ENCODE measurements at places on chromosomes 4 and X.
A peak's percentile ranks its signal among the peaks of the same experiment; 100 is the strongest.

DNA sequence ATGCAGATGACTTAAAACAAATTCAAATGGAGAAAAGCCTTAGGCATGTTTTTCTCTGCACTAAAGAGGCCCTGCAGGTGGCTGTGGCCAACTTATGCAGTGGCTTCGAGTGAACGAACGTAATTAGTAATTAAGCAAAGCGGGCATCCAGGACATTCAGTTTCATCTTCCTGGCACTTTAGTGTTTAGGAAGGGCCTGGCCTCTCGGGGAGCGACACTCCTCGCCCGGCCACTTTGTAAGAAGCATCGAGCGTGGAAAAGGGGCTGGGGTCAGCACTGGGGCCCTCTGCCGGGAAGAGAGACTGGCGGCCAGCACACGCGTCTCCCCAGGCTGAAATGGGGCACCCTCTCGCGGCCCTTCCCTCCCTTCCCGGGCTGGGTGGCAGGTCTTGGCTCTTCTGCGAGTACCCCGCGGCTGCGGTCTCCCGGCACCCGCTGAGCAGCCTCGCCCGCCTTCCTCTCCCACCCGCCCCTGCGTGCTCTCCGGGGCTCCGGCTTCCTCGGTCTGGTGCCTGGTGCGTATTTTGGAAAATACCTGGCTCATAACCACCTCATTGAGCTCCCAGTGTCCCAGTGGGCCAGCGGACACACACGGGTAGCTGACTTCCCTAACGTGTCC, 677 bp upstream of the CYP4V2 start:
- DNase-seq: peak; percentile 70

DNA sequence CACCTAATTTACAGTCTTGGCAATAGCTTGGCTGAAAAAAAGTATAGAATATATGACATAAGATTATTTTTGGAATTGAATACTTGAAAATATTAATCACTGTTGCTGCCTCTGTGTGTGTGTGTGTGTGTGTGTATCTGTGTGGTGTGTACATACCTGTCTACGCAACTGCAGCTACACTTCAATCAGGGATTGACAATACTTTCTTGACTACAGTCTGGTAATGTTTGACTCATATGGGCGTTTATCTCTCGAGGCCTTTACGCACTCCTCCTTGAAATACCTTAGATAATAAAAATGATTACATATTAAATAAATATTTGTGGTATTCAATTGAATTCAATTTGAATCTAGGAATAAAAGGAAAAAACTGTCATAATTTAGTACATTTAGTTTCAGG, 565.2 kb downstream of the PCDH18 start:
- DNase-seq: no peak

GRCh38 chr4:51894059-51894645, 51.2 kb downstream of the DCUN1D4 start:
- DNase-seq: no peak

DNA sequence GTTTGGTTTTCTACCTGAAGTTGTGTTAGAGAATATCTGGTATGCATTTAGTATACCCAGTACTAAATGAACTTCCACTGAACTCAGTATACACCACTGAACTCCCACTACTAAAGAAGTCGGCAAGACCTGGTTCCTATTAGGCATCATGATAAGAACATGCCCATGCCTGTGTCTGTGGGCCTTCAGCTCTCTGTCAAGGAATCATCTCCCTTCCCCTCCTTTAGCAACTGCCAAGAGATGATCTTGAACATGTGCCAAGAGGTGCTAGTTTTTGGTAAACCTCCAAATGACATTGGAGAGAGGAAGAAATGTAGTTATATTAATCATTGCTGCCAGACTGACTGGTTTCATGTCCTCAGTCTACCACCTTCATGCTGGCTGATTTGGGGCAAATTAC, 113.2 kb downstream of the ATP10D start:
- DNase-seq: no peak

DNA sequence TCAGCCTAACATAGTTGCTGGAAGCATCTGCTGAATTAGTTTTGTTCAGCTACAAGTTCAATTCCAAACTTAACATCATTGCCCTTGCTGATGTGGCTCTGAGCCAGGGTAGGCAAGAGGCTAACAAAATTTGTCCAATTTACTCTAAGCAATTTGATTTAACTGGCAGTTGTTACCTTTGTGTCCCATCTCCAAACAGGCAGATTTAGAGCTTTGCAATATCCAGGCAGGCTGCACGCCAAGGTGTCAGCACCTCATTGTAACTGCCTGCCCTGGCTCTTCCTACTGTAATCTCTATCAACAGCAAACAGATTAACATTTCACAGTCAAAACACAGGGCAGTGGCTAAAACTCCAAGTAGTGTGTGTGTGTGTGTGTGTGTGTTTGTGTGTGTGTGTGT, 2070.6 kb downstream of the PCDH7 start:
- no peak for DNase-seq

GRCh38 chr4:94871644-94872305, 114.0 kb downstream of the BMPR1B start:
- no peak for DNase-seq

GRCh38 chr4:126937846-126938422, 694.8 kb upstream of the INTU start:
- no peak for DNase-seq

GRCh38 chrX:130756233-130756632, 146.8 kb downstream of the ENOX2 start:
- no peak for DNase-seq

DNA sequence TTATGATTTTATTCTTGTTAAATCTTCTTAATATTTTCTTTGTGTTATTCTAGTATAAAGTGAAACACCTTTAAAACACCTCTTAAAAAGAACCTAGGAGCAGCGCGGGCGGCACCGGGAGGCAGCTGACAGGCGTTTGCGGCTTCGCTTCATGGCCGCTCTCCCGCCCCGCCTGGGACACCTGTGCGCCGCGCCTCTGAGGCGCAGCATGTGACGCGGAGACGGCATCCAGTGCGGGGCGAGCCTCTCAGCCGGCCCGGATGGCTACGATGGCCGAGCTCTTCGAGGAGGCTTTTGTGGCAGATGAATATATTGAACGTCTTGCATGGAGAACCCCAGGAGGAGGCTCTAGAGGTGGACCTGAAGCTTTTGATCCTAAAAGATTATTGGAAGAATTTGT, 1592.7 kb downstream of the TECRL start:
- no peak for DNase-seq

GRCh38 chr4:79249881-79250503, 75.9 kb downstream of the NAA11 start:
- no peak for DNase-seq

GRCh38 chrX:132710656-132711155, 221.9 kb upstream of the MBNL3 start:
- DNase-seq: no peak

DNA sequence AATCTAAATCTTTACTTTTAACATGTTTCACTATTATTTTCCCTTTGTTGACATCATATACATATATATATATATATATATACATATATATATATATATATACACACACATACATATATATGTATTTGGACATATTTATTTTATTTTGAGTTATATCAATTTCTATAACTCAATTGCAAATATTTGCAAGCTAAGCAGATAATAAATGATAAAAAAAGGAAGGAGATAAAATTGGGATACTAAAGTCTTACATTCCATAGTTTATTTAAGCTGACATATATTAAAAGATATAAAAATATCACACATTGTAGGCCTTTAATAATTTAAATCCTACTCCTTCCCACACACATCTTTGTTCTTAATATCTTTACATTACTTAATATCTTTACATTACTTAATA, 372.2 kb downstream of the GRXCR1 start:
- DNase-seq: no peak

DNA sequence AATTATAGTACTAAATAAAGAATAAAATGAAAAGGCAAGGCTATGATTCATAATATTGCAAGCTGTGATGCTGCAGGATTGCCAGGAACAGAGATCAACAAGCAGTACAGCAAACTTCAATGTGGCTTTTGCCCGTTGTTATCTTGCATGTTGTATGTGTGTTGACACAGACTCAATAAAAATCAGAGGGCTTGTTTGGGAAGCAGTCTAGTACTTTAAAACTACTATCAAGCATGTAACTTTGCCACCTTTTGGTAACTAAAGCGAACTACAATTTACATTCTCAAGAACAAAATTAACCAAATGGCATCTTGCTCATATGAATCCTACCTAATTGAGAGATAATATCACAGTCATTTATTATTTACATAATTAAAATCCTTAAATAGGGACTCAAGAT, 79.8 kb upstream of the GPM6A start:
- DNase-seq: no peak

DNA sequence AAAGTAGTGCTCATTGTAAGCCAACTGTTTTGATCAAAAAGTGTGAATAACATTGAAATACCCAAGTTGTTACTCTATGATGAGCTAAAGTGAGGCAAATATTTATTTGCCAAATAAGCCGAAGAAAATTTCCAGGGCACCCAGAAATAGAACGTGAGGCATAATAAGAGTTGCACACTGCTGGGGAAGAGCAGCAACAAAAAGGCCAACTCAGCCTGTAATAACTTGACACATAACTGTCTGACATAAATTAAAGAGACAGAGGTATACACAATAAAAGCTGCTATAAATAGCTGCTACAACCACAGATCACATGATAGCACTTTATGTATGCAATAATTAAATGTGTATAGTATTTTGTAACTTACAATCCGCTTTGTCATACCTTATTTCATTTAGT, 2.0 kb upstream of the ABCB7 start:
- no peak for DNase-seq

- DNase-seq: no peak
Measured at GRCh38 chr4:8540586-8540985, 39.6 kb upstream of the GPR78 start.

All from C1 segment of cervical spinal cord (tissue), 14 donors.